AG09319 (cell line): ENCODE measurements at places on chromosomes 4 and X.

DNA sequence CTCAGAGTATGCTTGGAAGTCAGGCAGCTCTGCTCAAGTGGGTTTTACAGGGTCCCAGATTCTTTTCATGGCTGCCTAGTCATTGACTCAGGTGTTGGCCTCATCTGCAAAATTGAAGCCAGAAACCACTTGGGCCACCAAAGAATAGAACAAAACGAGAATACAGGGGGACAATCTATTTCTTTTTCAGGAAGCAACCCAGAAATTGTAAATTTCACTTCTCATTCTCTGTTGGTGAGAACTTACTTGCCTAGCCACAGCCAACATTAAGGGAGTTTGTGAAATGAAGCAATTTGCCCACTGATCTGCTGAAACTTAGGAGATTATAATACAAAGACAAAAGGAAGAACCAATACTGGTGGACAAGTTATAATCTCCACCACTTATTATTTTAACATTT, 8.6 kb upstream of the TKTL2 start:
- no peak for DNase-seq

GRCh38 chrX:150966742-150967141, 16.4 kb upstream of the HMGB3 start:
- no peak for DNase-seq

DNA sequence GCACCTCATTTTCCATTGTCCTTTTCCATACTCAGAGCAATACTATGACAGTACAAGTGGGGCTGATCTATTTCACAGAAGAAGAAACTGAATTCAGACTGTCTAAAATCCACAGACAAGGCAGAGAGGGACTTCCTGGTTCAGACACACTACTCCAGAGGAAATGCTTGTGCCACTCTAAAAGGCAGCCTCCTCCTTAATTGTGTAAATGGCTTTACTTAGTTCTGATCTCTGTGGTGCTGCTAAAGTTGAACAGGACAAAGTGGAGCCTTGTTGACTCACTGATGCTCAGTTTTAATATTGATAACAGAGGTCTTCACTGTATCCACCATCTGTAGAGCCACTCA, 122.4 kb downstream of the KIT start:
- no peak for DNase-seq

DNA sequence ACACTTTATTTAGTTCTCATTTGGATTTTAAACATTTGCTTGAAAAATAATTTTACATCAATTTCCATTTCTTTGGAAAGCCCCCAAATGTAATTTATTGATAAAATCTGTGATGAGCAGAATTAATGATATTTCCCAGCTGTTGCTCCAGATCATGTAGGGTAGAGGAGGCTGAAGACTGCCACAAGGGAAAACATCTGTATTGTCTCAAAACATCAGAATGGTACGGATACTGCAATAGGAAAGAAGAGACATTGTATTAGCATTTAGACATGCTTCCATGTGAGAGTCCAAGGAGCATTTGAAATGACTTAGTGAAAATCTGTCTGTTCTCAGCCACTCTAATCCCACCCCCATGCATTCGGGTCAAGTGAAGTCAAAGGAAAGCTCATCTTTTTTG, 14.4 kb downstream of the ADH1A start:
- DNase-seq: no peak

GRCh38 chr4:126916049-126916625, 716.6 kb upstream of the INTU start:
- DNase-seq: no peak

- DNase-seq: no peak
Measured at GRCh38 chr4:26912810-26913209, 52.2 kb downstream of the STIM2 start.

DNA sequence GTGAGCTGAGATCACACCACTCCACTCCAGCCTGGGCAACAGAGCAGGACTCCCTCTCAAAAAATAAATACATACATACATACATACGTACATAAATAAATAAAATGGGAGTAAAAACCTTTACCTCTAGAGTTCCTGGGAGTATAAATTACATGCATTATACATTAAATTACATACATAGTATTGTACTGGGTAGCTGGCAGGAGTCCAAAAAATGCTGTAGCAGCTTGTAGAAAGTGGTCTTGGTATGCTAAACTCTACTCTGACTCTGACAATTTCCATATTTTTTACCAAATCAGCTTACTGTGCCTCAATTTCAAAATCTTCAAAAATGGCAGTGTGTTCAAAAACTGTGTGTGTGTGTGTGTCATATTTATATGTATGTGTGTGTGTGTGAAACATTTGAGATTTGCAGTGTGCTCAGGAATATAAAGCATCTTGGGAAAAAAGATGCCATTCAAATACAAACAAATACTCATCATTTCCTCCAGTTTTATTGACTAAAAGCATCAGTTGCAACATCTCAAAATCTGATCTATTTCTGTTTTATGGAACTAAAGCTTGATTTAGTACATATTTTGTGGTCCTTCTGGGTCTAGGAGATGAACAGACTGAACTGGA, 171.7 kb downstream of the SHROOM3 start:
- no peak for DNase-seq

DNA sequence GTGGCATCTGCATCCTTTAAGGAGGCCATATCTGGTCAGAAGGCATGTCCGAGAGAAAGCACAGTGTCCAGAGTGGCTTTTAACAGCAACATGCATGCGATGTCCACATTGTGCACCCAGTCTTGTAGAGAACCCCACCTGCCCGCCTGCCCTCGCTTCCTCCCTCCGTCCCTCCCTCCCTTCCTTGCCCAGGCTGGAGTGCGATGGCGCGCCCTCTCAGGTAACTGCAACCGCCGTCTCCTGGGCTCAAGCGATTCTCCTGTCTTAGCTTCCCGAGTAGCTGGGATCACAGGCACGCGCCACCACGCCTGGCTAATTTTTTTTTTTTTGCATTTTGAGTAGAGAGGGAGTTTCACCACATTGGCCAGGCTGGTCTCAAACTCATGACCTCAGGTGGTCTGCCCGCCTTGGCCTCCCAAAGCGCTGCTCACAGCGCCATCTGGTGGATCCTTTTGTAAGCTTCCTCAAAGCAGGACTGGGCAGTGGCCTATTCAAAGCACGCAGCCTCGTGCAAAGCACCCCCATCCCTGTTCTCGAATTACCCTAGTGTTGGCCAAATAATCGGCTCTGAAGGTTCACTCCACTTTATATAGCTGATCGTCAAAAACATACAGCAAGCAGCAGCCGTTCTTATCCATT, 15.0 kb downstream of the BRCC3 start:
- DNase-seq: no peak

GRCh38 chr4:39044956-39045826, 13.0 kb upstream of the TMEM156 start:
- no peak for DNase-seq

- DNase-seq: peak; percentile 70
Measured at GRCh38 chr4:112234952-112235609, 3.5 kb downstream of the AP1AR start.

GRCh38 chr4:117700111-117700892, 334.0 kb upstream of the NDST3 start:
- DNase-seq: no peak

- no peak for DNase-seq
Measured at GRCh38 chr4:12123707-12124106, 695.0 kb upstream of the HS3ST1 start.

DNA sequence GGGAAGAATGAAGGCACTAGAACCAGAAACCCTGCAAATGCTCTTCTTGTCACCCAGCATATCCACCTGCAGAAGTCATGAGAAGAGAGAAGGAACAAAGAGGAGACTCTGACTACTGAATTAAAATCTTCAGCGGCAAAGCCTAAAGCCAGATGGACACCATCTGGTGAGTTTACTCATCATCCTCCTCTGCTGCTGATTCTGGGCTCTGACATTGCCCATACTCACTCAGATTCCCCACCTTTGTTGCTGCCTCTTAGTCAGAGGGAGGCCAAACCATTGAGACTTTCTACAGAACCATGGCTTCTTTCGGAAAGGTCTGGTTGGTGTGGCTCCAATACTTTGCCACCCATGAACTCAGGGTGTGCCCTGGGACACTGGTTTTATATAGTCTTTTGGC, 181.7 kb downstream of the AR start:
- DNase-seq: no peak

GRCh38 chrX:152573866-152574265, 63.8 kb upstream of the GABRQ start:
- DNase-seq: no peak

- no peak for DNase-seq
Measured at GRCh38 chrX:1391370-1391706, 575 bp downstream of the SLC25A6 start.

- no peak for DNase-seq
Measured at GRCh38 chrX:110759785-110760184, 35.8 kb downstream of the CHRDL1 start.

GRCh38 chr4:156966836-156967235, 4.8 kb downstream of the PDGFC start:
- no peak for DNase-seq

- DNase-seq: no peak
Measured at GRCh38 chr4:101886826-101887225, 96.3 kb downstream of the BANK1 start.

DNA sequence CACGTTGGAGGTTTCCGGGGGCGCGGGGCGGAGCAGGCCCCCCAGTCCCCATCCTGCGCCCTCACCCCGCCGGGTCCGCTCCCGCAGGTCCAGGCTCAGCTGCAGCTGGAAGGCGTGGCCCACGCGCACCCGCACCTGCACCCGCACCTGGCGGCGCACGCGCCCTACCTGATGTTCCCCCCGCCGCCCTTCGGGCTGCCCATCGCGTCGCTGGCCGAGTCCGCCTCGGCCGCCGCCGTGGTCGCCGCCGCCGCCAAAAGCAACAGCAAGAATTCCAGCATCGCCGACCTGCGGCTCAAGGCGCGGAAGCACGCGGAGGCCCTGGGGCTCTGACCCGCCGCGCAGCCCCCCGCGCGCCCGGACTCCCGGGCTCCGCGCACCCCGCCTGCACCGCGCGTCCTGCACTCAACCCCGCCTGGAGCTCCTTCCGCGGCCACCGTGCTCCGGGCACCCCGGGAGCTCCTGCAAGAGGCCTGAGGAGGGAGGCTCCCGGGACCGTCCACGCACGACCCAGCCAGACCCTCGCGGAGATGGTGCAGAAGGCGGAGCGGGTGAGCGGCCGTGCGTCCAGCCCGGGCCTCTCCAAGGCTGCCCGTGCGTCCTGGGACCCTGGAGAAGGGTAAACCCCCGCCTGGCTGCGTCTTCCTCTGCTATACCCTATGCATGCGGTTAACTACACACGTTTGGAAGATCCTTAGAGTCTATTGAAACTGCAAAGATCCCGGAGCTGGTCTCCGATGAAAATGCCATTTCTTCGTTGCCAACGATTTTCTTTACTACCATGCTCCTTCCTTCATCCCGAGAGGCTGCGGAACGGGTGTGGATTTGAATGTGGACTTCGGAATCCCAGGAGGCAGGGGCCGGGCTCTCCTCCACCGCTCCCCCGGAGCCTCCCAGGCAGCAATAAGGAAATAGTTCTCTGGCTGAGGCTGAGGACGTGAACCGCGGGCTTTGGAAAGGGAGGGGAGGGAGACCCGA, 14.0 kb downstream of the SHOX start:
- no peak for DNase-seq

DNA sequence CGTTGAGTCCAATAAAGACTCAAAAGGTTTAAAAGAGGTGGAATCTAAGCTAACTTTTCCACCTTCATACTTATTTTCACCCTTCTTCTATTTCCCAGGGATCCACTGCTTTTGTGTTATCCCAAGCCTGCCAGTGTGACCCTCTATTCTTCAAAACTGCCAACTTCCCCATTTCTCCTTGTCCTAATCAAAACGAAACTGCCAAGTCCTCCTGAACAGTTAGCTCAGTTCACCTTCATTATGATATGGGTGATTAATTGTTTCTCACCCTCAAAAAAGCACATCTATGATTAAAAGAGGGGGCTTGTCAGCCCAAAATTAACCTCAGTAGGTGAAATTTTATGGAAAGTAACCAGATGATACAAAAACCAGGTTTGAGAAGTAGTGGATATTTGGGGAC, 108.4 kb downstream of the GUCY2F start:
- no peak for DNase-seq

GRCh38 chrX:87663421-87663820, 145.8 kb downstream of the KLHL4 start:
- DNase-seq: no peak

DNA sequence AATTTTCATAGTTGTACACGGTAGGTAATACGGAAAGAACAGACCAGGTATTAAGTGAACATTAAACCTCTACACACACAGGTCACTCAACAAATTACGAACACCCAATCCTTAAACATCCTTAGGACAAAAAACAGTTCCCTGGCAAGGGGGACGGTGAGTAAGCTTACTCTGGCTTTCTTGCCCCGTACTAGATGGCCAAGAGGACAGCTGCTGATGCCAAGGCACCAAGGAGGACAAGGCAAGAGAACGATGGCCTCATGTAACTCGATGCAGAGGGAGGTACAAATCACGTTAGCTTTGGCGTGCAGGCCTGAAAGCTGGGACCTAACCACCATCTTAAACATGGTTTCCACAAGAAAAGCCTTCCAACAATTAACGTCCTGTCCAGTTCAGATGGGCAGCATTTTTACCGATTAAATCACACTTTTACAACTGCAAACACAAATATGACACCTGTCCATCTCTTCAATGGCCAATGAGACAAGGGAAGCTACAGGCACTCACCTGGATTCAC, 23.7 kb downstream of the FAT1 start:
- no peak for DNase-seq

DNA sequence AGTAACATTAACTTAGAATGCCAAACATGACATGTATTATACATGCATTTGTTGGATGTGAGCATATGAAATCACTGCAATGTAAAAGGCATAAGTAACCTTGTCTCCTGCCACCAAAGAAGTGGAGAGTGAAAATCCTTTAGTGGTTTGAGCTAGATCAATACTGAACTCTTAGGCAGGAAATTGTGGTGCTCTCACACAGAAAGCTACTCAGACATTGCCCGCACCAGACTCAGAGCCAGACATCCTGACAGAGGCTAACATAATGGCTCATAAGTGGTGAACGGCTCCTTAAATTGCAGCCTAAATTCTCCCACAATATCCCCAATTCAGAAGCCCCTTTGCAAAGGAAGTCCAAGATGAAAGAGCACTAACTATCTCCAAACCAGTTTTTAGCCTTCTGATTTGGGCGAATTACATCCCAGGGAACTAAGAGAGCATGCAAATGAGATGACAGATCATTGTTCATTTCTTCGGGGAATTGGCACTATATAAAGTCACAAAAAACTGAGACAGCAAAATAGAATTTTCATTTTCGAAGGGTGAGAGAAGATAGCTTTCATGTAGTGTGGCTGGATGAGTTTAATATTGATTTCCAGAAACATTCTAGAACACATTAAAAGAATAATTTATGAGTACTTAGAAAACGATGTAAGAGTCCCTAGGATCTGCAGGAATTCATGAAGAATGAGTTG, 233.6 kb upstream of the RPS6KA3 start:
- DNase-seq: no peak

GRCh38 chr4:86036736-86037135, 323.1 kb downstream of the MAPK10 start:
- DNase-seq: no peak

DNA sequence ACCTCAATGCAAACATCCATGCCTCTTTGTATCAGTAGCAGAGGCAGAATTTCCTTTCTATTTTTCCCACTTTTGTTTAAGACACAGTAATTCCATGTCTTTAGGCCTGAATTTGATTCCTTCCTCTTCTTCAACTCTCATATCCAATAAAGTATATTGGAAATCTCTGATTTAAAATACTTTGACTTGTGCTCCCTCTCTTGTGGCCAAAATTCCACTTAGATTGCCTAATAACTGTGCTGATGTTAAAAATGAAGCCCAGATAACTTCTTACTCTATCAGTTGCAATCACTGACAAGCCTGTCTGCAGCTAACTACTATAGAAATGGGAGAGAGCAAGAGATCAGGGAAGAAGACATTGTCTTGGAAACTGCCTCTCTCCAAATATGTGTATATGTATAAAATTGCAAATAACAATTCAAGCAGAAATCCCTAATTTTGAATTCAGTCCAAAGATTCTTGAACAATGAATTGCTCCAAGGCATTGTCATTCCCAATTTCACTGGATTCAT, 163.5 kb upstream of the SPIN4 start:
- DNase-seq: peak; percentile 19
